ENCODE measurements at places on chromosomes 3 and 15.
A peak's percentile ranks its signal among the peaks of the same experiment; 100 is the strongest.

DNA sequence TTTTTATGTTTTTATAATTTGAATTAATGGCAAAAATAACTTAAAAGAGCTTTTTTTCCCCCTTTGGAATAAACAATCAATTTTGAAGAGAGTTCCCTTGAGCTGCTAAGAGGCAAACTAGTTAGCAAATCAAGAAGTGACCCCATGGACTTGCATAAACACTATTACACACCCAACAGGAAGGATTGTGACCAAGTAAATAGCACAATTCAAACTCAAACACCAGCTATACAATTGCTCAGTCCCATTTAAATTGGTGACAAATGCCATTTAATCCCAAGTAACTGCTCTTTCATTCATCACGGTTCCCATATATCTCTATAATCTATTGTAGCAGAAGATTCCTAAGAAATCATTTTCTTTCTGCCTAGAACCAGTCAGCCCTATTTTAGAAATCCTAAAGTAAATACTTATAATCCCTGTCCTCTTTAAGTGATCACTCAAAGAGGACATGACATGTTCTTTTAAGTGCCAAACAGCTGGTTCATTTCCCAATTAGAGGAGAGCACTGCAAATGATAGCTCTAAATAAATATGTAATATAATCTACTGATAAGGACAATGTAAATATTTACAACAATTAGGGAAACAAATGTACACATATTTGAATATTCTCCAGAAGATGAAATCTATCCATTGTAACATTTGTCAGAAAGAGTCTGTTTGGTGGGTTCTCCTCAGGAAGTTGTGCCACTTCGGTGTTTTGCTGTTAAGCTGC, 137.8 kb upstream of the ADAMTS9 start:
- DNase-seq, result peak; percentile 66

DNA sequence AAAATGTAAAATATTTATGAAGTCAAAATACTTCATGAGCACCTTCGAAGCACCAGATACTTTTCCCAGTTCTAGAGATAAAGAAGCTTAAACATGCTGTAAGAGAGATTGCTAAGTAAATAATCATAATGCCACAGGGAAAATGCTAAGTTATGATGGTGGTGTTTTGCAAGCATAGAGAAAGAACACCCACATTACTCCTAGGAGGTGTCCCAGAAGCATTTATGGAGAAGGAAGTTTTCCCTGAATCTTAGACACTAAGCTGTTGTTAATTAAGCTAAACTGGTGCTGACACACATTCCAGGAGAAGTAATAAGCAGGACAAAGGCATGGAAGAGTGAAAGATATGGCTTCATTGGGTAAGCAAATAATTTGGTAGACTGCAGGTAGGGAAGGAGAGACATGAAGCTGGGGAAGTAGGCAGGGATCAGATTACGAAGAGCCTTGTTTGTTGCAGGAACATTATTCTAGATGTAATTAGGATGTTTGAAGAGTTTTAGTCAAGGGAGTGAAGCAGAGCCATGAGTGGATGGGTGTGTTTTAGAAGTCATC, 40.4 kb upstream of the CHMP2B start:
- no peak for DNase-seq

DNA sequence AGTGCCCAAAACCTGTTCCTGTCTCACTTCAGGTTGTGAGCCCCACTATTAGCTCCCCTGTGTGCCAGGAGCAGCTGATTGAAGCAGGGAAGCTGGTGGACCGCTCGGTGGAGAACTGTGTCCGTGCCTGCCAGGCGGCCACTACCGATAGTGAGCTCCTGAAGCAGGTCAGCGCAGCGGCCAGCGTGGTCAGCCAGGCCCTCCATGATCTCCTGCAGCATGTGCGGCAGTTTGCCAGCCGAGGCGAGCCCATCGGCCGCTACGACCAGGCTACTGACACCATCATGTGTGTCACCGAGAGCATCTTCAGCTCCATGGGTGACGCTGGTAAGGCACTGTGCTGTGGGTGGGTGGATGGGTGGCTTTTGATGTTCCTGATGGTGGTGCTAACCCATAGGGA, 334.1 kb upstream of the TPM1 start:
- no peak for DNase-seq

GRCh38 chr15:48981941-48982340, 18.2 kb upstream of the SHC4 start:
- DNase-seq, result no peak

DNA sequence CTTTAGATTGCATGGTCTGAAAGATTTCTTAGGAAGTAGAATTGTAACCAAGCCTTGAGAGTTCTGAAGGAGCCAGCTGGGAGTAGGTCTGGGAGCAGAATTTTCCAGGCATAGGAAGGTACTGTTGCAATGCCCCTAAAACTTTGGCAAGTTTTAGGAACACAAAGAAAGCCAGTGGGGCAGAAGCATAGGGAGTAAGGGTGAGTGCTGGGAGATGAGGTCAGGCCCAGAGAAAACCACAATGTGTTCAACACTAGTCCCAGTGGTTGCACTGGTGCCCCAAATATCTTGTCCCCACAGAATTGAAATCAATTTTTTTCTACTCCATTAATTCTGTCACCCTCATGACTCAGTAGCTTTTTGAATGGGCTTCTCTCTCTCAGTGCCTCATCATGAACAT, 120.7 kb upstream of the GALNT15 start:
- DNase-seq, result no peak

GRCh38 chr15:84749111-84749991, 959 bp downstream of the ZNF592 start:
- DNase-seq, result no peak

DNA sequence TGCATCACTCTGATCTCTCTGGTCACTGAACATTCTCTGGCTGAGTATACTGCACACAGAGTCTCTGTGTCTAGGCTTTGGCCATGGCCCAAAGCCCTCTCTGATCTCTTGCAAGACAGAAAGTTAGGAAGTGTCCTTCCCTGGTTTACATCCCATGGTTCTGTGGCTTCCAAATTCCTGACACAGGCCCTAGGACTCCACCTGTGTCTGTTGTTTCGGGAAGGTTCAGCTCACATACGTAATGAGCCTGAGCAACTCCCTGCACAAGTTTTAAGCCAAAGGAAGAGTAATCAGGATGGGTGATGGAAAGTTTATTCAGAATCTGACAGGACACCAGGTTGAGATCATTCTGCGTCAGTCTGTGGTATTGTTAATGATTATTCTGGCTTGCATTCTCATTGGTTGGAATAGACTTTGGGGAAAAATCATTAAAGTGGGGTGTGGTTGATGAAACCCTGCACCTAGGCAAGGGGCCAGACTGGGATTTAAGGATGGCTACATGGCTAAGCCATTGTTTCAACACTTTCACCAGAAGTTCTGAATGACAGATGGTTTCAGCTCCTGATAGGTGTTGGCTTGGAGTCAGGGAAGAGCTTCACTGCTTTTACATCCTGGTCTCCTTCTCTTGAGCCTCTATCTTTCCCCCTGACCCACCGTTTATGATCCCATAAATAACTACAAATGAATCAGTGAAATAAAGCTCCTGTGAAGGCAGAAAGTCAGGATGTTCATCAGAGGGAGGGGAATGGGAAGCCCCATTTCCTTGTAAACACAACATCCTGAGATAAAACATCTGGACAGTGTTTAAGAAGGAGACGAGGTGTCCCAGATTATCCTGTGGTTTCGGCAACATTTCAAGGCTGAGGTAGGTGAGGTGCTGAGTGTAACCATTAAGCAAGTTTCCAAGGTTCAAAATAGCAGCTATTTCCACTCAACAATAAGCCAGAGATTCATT, 14.1 kb downstream of the LCMT2 start:
- DNase-seq, result no peak

GRCh38 chr3:108538083-108538482, 27.7 kb upstream of the MYH15 start:
- no peak for DNase-seq

DNA sequence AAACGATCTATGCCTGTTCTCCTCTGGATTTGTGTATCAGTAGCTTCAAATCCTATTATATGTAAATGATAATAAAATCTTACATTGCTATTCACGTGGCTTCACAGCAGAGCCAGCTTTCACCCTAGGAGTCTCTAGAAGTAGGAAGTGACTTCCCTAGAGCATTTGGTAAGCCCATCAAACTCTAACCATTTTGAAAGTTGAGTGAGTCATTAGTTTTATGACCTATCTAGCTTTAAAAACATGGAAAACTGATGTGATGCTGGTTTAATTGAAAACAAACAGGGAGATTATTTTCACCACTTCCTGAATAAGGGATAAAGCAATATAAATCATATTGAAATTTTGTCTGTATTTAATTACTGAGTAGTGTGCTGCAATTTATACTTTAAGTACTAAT, 275.2 kb downstream of the EPHA6 start:
- DNase-seq, result no peak

DNA sequence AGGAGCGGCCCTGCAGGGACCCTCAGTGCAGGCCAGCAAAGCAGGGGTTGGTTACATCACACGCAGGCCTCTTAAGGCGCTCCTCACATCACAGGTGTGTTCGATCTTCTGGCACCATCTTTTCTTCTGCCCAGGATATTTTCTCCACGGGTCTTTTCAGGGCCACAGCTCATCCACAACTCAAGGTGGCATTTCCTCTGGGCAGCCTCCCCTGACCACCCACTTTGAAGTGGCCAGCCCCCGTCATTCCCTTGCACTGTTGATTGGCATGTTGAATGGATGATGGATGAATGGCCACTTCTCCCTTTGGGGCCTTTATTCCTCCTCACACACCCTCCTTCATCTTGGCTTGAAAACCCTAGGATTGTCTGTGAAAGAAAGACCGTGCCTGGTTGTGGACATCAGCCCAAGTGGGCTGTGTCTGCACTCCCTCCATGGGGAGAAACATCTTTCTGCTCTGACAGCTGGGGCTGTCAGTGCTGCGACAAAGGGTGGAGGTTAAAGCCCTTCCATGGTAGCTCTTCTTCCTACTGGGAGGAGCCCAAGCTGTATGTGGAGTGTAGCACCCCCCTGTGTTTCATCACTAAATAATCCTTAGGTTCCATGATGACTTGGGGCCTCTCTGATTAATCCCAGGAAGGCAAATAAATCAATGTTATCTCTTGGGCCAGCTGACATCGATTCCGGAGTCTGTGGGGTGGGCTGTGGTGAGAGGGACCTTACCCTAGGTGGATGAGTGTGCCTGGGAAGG, 102.5 kb downstream of the EPHB1 start:
- DNase-seq, result no peak

DNA sequence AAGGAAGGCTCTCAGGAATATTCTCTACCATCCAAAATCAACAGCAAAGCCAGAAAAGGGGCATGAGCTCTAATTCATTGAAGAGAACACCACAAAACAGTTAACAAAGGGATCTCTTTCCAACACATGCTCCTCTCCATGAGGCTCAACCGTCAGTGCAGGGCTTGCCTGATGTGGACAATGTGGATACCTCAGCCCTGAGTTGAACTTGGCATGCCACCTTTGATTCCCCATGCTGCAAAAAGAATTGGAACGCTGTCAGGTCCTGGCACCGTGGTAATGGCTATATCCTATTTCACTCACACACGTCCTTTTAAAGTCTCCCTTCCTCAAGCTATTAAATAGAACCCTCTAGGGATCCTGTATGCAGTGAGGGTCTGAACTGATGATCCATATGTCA, 30.7 kb upstream of the IP6K2 start:
- peak; percentile 36 for DNase-seq

- DNase-seq, result no peak
These were observed 90.1 kb downstream of the NEK10 start for GRCh38 chr3:27279123-27279522.
